Activated CD8-positive, alpha-beta memory T cell treated with anti-CD3 and anti-CD28 coated beads for 1 hour (primary cell): ENCODE measurements at places on chromosomes 2 and 18.

DNA sequence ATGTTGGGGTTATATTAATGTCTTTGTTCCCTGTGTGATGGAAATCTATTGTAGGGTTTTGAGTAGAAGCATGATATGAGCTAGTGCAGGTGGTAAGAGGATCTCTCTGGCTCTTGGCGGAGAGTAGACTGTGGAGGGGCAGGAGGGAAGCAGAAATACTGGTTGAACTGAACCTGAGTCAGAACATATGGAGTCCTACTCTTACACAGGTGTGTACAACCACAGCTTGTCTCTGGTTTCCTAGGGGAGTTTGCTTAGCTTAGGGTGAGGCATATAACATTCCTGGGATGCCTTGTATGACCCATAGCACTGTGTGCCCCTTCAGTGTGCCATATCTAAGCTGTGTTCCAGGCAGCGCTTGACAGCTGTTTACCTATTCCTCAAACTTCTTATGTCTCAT is 97.3 kb upstream of the GCFC2 start:
- DNase-seq: no peak

- no peak for DNase-seq
These were observed 795 bp upstream of the TCF7L1 start for GRCh38 chr2:85132397-85132796.

- no peak for DNase-seq
These were observed 45.3 kb upstream of the CCBE1 start for GRCh38 chr18:59742325-59743111.

- no peak for DNase-seq
These were observed 16.9 kb upstream of the PAIP2B start for GRCh38 chr2:71243634-71244301.

- no peak for DNase-seq
These were observed 977.9 kb upstream of the CNTNAP5 start for GRCh38 chr2:123047186-123047585.
